ENCODE measurements at places on chromosomes 1 and 21.

DNA sequence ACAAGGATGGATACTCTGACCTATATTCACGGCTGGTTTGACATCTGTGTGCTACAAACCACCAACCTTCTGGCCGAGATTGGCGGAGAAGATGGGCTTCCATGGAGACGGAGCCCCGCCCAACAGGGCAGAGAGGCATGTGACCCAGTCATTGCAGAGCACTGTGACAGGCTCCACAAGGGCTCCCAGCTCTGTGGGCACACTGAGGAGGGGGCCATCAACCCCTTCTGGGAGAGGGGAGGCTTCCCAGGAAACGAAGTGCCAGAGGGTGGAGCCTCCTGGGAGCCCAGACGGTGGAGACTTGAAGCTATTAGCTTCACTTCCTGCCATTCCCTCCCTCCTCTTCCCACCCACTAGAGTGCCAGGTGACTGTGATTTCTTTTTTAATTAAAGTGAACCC lies 71.6 kb upstream of the IFFO2 start:
- no peak for DNase-seq

DNA sequence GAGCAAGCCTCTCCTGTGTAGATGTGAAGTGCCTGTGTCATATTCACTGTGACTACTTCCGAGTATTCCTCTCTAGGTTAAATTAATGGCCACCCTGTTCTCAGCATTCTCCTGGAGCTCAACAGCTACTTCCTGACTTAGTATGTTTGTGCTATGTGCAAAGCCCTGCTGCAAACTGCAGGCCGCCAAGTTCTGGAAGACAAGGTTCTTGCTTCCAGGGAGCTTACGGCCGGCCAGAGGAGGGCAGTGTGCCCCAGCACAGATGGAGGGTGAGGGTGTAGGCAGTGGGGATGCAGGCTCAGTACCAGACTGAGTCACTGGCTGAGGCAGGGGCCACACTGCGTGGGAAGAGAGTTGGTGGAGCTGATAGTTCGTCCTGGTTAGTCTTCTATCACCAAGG lies 43.2 kb downstream of the ELK4 start:
- DNase-seq = peak; percentile 58

GRCh38 chr1:46458846-46459245 lies 30.8 kb upstream of the DMBX1 start:
- DNase-seq = no peak

DNA sequence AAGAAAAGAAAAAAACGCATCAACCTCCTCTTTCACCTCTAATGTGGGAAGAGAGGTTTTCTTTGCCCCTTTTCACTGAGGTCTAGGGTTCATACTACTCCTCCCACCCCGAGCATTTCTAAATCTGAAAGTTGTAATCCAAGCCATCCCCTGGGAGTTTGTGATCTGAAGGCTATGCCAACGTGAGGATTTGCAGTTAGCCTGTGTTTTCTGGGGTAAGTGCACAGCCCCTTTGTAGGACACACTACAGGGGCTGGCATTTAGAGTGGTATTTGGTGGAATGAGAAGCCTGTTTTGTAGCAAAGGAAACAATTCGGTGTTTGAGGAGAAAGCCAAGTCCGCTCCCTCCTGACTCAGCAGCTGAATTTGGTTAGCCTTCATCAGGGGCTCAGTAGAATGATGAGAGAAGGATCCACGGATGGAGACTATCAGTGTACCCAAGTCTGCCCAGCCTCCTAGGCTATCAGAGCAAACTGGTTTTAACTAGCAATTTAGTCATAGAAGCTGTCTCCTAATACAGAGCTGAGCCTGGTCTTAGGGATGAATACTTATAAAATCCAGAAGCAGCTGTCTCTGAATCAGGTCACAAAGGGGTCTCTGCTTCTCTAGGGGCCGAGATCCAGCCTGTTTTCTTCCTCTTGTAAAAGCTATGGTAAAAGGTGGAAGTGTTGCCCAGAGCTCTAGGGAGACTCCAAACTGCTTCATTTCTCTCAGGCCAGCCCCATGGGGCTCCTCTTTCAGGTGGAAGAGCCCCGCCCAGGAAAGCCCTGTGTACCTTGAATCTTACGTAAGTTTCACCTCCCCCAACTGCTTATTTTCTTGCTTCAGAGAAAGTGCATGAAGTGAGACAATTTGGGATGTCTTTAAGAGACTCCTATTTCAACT lies 2.1 kb downstream of the PCP4L1 start:
- no peak for DNase-seq

GRCh38 chr1:213122514-213122929 lies 71.5 kb downstream of the RPS6KC1 start:
- DNase-seq = no peak

- DNase-seq = no peak
Observed at GRCh38 chr1:36508257-36508656, 25.5 kb upstream of the CSF3R start.

GRCh38 chr1:186768906-186769305 lies 59.8 kb upstream of the PLA2G4A start:
- DNase-seq = no peak

DNA sequence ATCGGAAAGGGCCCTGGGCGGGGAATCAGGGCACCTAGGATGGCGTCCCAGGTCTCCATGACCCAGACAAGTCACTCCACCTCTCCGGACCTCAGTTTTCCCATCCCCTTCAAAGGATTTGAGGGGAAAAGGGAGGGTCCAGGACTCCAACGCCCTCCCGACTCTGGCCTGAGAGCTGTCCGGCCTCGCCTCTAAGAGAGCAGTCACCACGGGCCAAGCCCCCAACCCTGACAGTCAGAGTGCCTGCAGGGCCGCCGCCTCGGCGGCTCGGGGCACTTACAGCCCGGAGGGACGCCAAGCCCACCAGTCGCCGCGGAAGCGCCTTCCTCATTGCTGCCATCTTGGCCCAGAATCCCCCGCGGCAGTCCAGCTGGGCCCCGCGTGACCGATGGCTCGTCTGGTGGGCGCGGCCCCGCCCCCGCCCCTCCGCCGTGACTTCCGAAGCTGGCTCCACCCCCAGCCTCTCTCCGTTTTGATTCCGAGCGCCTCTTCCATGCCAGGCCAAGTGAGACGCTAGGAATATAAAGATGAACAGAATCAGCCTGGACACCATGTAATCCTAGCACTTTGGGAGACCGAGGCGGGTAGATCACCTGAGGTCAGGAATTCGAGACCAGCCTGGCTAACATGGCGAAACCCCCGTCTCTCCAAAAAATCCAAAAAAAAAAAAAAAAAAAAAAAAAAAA lies at the start of gene HMGCL:
TSS of gene HMGCL (minus strand) at position 354 of the 686 bp plus-strand sequence. CDS start at position 340, 14 bp downstream.
- DNase-seq = peak; percentile 94

DNA sequence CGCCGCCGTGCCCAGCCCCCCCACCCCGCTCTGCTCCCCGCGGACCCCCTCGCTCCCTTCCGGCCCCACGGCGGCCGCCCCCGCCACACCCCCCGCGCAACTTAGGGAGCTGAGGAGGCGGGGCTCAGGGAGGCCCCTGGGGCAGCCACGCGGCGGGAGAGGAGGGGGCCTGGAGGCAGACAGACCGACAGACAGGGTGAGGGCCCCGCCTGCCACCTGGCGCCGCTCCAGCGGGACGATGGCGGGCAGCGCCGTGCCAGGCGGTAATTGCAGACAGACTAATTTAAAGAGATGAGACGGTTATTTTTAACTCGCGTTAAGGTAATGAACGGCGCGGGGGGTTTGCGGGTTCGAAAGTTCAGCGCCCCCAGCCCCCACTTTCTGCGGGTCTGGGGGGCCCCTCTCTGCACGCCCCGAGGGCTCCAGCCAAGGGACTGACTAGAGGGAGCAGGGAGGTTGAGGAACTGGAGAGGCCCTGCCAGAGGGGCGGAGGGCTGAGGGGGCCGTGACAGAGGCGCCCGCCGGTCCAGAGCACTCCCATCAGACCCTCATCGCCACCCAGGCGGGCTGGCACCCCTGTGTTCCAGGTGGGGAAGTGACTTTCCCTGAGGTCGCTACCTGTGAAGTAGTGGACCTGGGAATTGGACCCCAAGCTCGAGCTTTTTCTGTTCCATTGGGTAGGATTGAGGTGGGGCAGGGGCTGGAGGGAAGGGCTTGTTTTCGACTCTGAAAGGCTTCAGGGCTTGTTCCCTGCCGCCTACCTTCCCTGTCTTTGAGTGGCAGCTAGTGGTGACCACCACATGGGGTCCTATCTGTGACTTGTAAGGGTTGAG lies 5.4 kb downstream of the FOXO6 start:
- peak; percentile 74 for DNase-seq

DNA sequence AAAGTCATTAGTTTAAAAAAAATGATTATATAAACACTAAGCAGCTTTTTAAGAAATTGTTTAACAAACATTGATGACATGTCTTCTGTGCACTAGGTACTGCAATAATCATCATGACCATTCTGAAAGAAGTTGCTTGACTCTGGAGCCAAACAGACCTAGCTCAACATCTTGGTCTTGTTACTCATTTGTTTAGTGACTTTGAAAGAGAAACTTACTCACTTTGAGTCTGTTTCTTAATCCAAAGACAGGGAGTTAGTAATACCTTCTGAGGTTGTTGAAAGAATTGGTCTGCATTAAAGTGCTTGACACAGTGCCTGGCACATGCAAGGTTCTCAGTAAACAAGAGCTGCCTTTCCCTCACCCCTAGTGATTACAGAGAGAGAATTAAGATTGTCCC lies 84.4 kb downstream of the SGIP1 start:
- DNase-seq = no peak

DNA sequence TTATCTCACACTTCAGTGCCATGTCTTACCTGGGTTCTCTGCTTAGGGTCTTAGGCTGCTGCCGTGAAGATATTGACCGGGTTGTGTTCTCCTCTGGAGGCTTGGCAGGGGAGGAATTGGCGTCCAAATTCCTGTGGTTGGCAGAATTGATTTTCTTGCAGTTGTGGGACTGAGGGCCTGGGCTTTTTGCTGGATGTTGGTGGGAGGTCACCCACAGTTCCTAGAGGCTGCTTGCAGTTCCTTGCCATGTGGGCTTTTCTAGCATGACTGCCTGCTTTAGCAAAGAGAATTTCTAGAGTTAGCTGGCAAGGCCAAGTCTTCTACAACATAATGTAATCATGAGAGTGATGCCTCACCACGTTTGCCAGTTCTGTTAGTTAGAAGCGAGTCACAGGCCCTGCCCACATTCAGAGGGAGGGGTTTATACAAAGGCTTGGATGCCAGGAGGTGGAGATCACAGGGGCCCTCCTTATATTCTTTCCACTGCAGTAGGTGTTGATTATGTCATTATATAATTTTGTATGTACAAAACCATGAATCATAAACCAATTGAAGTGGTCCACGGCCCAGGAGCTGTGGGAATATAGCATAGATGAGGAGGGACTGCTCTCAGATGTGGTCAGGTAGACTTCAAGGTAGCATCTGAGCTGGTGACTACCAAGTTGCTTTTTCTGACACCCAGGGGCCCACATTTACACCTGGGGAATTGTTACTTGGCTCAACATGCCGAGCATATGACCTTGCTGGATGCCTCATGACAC lies 6.6 kb downstream of the UBL4B start:
- DNase-seq = no peak

GRCh38 chr1:100891380-100891779 lies 3.3 kb downstream of the EXTL2 start:
- no peak for DNase-seq

- no peak for DNase-seq
Observed at GRCh38 chr1:66025188-66025587, 232.5 kb downstream of the PDE4B start.

GRCh38 chr1:3759796-3760195 lies 7.5 kb downstream of the CCDC27 start:
- no peak for DNase-seq

DNA sequence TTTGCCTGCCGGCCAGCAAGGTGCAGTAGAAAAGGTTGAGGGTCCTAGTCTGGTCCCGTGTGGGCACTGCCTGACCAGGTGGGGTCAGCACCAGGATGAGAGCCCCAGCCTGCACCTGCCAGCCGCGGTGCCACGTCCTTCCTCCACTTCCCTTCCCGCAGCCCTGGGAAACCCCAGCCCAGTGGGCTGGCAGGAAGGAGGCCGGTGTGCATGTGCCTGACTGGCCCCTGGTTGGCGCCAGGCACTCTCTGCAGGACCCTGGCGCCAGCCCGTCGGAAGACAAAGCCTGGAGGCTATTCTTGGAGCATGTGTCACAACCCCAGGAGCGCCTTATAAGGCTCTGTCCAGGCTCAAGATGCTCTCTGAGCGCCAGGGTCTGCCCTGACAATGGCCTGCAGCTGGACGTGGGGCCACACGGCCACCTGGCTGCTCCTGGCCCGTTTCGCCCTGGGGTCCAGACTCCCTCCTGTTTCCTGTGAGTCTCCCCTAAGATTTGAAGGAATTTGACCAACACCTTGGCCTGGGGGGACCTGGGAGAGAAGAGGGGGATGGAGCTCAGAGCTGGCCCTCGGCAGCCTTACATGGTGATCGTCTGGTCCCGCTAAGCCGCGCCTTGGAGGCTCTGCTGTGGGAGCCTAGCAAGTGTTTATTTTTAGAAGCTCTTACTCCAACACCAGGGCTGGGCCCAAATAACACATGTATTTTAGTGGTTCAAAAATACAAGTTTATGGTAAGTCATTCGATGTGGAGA lies 31.9 kb upstream of the POFUT2 start:
- DNase-seq = no peak

GRCh38 chr1:94411237-94411636 lies 7.0 kb upstream of the ABCD3 start:
- no peak for DNase-seq

DNA sequence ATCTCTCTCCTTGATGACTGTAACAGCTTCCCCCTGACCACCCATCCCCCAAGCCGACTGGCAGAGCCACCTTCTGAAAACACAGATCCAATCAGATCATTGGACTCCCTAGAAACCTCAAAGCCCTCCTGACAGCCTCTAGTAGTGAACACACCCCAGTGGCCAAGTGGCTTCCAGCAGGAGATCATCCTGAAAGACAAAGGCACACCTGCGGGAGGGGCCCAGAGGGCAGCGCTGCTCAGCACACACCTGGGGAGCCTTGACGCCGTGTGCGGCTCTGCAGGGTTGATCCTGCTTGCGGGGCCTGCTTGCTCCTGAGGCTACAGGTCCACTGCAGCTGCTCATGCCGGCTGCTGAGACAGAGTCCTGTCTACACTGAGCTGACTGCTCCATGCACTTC lies 41.5 kb downstream of the SLC66A1 start:
- DNase-seq = no peak

- DNase-seq = peak; percentile 77
Observed at GRCh38 chr1:160400223-160400645, at the start of gene VANGL2. Gene VANGL2 (plus strand): TSS chr1:160400564. CDS start chr1:160415838, 15,274 bp downstream.

- no peak for DNase-seq
Observed at GRCh38 chr1:45945426-45945825, 142.0 kb downstream of the MAST2 start.

DNA sequence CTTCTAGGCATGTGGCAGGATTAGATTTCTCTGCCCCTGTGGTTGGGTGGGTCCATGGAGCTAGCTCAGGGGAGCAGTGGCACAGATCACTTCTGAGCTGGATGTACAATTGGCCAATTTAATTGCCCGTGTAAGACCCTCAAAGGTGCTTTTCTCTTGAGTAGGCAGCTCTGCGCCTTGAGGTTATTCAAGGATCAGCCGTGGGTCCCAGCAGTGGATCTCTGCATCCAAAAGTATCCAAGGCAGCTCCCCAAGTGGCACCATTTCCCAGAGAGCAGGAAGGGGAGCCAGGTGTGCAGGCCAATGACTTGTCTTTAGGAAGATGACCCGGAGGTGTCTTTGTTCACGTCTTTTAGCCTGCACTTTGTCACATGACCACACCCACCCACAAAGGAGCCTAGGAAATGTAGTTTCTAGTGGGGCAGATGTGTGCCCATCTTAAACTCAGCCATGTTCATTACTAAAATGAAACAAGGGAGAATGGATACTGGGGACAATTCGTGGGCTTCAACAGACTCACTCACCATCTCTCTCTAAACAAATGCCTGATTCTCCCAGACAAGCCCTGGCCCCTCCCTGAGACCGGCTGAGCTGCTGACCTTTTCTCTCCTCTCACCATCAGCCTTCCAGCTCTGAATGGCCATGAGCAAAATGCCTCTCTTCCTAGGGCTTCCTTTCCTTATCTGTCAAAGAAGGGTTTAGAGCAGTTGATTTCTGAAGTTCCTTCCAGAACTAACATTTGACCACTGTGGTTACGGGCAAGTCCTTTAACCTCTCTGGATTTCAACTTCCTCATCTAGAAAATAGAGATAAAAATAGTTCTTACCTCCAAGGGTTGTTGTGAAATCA lies 41.4 kb upstream of the TENT5C start:
- DNase-seq = peak; percentile 35
